Stimulated activated CD8-positive, alpha-beta memory T cell treated with anti-CD3 and anti-CD28 coated beads, Interleukin-7, amount 100 ng/mL, for 4 hours (primary cell): ENCODE measurements at places on chromosomes 5 and 9.

- no peak for DNase-seq
Measured at GRCh38 chr5:142572006-142572405, 113.9 kb downstream of the FGF1 start.

- DNase-seq, result no peak
Measured at GRCh38 chr5:177604116-177604521, 4.2 kb downstream of the B4GALT7 start.

DNA sequence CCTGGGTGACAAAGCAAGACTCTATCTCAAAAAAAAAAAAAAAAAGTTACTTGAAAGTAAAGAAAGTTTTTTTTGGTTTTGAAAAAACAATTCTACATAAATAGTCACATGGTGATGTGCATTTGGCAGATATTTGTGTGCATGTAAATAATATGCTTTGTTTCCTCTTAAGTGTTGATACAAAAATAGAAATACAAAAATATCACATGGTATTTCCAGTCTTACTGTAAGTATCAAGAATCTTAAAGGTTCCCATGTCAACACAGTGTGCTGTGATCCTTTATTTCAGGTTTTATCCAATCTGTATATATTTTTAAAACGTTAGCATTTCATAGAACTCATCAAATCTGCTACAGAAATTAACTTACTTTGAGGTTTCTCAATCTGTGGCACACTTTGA lies 521.9 kb downstream of the TLE4 start:
- DNase-seq, result no peak

DNA sequence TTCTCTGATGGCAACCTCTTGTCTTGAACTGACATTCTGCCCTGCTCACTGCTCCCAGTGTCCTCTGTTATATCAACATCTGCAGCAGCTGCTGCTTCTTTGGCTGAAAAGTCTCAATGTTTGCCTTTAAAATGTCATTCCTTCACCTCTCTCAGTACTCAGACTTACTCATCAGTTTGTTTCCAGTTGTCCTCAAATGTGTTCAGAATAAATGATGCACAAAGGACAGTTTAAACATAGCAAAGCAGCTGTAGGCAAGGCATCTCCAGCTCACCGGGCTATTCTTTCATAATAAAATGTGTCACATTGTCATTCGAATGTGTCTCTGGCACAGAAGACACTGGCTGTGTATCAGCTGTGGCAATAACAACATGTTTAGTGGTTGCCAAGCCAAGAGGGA lies 590.9 kb upstream of the ZNF608 start:
- no peak for DNase-seq
